NCI-H748 treated with DMSO at 0.1 percent for 48 hours (cell line): ENCODE measurements at places on chromosomes 2 and 18.
A peak's percentile ranks its signal among the peaks of the same experiment; 100 is the strongest.

GRCh38 chr2:121455446-121455845, 75.2 kb upstream of the RNU4ATAC start:
- DNase-seq: no peak

DNA sequence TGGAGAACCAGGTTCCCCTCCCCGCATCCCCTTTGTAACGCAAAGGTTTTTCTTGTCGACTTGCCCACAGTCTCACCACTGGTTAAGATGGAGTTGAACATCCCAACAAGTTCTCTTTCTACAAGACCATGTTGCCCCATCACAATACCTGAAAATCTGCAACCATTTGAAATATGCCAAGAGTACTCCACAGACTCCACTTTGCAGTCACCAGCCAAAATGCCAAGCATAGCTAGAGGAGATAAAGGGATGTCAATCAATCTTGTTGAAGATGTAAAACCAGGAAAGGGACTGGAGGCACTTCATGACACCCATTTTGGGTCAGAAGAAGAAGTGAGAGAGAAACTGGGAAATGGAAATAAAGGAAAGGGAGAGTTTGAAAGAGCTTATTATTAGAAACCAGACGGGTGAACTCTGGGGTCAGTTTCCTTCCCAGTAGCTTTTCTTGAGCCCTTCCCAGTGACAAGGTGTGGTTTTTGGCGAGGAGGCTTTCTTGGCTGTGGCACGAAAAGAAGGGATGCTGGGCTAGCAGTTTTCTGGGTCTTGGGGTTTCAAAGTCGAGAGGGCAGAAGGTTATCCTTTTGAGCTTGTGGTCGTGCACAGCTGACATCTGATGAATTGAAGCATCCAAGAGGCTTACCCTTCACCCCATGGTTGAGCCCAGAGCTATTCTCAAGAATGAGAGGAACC, 79.3 kb downstream of the ACAA2 start:
- no peak for DNase-seq

GRCh38 chr2:27914041-27914804, 23.7 kb downstream of the BABAM2 start:
- no peak for DNase-seq

- DNase-seq: no peak
Measured at GRCh38 chr2:239767021-239767905, 257.9 kb downstream of the NDUFA10 start.

DNA sequence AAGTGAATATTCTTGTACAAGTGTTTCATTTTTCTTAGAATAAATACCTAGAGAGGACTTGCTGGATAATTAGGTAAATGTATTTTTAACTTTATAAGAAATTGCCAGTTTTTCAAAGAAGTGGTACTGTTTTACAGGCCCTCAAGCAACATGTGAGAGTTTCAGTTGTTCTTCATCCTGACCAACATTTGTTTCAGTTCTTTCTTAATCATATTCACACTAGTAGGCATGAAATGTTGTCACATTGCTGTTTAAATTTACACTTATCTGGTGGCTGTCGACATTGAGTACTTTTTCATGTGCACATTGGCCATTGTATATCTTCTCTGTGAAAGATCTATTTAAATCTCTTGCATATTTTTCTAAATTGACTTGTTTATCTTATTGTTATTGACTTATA, 178.1 kb downstream of the ACOXL start:
- DNase-seq: no peak

DNA sequence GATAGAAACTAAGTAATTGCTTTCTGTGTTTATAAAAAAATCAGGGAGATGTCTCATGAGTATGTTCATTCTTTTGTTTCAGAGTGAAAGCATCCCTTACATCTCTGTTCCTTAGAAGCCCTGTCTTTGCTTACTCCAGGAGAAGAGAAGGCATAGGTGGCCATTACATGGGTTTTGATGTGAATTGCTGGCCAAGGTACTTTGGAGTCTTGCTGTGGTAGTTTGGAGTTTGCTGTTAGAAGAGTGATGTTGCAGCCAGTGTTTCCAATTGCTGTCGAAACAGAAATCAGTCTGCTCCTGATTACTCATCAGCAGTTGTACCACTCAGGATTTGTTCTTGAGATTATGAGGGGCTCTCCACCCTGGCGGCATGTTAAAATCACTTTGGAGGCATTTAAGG, 97.8 kb upstream of the KLHL14 start:
- DNase-seq: no peak

GRCh38 chr2:6692819-6693218, 172.9 kb downstream of the CMPK2 start:
- DNase-seq: no peak

- DNase-seq: no peak
Measured at GRCh38 chr18:79365701-79366100, 30.0 kb upstream of the NFATC1 start.

DNA sequence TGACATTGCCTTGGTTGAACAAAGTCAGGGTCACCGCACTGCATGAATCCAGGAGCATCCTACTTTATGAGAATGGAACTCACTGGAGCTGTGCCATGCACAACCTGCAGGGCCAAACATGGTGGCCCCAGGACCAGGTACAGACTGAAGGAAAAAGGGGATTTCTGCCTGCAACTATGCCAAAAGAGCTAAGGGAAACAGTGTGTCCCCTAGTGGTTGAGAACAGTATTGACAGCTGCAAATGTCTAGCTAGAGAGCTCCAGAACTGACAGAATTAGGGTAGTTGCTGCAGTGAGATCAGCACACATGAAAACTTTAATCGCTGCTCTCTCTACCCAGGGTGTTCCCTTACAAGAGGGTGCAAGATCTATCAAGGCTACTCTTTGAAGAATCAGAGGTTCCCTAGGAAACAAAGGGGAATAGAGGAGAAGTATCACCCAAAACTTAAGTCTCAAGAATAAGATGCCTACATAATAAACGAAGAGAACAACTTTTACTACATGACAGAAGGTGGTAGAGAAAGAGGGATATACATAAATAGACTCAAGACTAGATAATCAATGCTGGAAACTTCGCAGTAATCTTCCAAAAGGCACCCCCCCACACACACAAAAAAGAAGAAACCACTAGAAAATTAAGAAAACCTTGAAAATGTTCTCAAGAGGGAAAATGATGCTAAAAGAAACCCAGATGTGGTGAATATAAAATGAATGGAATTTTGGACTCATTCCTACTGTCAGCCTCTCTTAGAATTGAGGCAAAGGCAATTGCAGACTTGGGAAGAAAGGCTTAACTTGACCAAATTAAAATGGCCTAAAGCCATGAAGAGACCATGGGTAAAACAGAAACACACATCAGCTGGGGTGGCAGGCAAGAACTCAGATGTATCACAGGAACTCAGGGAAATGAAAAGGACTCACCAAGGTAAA, 43.6 kb upstream of the IHH start:
- peak; percentile 44 for DNase-seq

DNA sequence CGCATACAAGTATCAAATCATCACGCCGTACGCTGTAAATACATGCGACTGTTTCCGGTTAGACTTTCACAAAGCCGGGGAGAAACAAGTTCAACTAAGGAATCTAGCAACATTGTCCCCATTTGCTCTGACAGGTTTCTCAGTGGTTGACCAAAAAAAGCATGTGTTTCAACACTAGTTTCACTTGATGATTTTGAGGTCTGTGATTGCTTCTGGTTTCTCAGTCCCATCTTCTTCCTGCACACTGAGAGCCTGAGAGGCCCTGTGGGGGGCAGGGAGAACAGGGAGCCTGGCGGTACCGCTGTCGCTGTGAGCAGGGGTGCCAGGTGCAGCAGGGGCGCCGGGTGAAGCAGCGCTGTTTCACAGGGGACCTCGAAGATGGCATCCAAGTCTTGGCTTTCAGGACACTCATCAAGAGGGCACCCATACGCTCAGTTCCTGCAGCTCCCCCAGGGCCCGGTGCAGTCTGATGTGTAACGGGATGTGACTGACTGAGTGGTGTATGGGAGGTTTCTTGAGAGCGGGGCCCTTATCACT, 270.9 kb downstream of the TWIST2 start:
- no peak for DNase-seq

GRCh38 chr2:1236606-1237005, 176.7 kb upstream of the TPO start:
- no peak for DNase-seq

- DNase-seq: no peak
Measured at GRCh38 chr18:10401521-10401920, 52.9 kb upstream of the APCDD1 start.

DNA sequence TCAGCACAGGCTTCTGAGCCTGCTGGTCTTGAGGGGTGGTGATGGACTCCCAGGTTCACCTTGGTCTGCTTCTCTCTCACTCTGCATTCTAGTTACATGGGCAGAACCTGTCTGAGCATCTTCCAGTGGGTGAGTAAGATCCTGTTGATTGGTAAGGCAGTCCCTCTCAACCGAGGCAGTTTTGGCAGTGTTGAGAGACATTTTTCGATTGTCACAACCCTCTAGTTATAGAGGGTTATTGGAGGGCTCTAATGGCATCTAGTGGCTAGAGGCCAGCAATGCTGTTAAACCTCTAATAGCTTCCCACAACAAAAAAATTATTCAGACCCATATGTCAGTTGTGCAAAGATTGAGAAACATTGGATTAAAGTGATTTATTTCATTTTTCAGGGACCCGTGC, 9.3 kb upstream of the MGAT5 start:
- no peak for DNase-seq

DNA sequence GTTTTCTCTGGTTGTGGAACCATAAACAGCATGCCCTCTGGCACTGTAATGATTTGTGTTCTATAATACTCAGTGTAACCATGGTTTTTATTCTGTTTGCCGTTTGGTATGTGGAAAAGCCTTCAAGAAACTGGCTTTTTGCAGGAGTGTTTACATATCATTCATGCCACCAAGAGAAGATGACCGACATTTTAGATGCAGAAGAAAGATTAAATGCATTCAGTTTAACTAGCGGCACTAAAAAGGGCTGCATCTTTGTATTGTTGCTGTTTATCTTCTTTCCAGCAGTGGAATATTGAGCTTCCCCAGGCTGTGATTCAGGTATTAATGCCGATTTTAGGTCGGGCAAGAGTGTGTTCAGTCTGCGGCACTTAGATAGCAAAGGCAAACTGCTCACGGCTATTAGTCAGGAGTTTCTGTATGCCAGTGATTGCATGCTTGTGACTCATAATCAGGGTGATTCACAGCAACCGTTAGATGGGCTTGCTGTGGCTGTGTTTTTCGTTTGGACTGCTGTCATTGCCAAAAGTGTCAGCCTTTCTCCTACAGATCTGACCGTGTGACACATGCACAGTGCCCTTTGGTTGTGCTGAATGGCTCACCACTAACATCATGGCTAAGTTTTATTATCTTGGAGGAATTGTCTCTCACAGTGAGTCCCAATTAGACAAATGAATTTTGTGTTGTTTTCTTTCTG, 479.7 kb downstream of the PARD3B start:
- no peak for DNase-seq

- DNase-seq: no peak
Measured at GRCh38 chr2:176096243-176096985, 3.2 kb upstream of the HOXD12 start.

- no peak for DNase-seq
Measured at GRCh38 chr18:78913395-78913794, 66.2 kb upstream of the SALL3 start.

GRCh38 chr2:216860426-216861137, 718 bp upstream of the TNP1 start:
- DNase-seq: no peak

DNA sequence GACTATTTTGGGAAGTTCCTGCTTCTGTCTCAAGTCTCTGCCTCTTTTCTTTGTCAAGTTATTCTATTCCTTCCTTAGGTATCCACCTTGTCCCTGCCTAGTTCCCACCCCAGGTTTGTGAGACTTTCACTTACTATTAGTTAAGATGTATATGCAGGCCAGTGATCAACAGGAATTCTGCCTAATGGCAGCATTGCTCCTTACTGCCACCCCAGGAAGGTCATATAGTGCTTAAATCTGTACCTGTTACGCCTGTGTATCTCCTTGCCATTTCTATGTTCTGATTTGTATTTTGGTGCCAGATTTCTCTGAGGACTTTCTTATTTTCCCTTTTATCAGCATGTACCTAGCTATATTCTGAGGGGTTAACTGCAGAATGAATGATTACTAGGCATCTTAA, 746.0 kb upstream of the TMEFF2 start:
- DNase-seq: no peak

DNA sequence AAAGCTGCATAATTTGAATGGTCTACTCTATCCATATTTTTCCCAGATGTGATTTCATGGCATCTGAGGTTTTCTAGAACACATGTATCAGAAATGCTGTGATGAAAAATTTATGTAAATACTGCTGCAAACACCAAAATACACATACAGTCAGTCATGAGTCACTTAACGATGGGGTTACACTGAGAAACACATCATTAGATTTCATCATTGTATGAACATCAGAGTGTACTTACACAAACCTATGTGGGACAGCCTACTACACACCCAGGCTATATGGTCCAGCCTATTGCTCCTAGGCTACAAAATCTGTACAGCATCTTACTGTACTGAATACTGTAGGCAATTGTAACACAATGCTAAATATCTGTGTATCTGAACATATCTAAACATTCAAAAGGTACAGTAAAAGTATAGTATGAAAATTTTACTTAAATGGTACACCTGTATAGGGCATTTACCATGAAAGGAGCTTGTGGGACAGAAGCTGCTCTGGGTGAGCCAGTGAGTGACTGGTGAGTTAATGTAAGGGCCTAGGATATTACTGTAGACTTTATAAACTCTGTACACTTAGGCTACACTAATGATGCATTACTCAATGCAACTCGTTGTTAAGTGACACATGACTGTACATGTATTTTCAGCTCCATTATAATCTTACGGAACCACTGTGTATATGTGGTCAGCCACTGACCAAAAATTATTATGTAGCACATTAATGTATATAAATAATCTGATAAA, 33.5 kb downstream of the PNO1 start:
- no peak for DNase-seq

GRCh38 chr2:194105358-194105757, 1551.7 kb upstream of the SLC39A10 start:
- DNase-seq: no peak
